ENCODE measurements at places on chromosomes 11 and 22. TPM values are rescaled to one million over a fixed set of nuclear protein-coding genes. Genes with fewer than 3 reads are reported as not detected.

Gene MRGPRE
- not detected for total RNA-seq

Gene KRTAP5-3
- total RNA-seq, result not detected

Gene HBB
- not detected for total RNA-seq

Gene CNIH2
- total RNA-seq, result 1.0 TPM

Gene KDELR3
- 1.3 TPM for total RNA-seq

Gene FRMD8
- total RNA-seq, result 46.7 TPM

GRCh38 chr11:113436672-113437252, 38.4 kb downstream of the DRD2 start:
- no peak overlapping the region for H3K27ac ChIP-seq
- H3K27me3 ChIP-seq, result peaks cover 2% of the 10 kb centered on the region
- no peak for DNase-seq
- no peak overlapping the region for H3K4me3 ChIP-seq
- H3K4me1 ChIP-seq, result no peaks in the 10 kb centered on the region
- H3K36me3 ChIP-seq, result no peaks in the 10 kb centered on the region

DNA sequence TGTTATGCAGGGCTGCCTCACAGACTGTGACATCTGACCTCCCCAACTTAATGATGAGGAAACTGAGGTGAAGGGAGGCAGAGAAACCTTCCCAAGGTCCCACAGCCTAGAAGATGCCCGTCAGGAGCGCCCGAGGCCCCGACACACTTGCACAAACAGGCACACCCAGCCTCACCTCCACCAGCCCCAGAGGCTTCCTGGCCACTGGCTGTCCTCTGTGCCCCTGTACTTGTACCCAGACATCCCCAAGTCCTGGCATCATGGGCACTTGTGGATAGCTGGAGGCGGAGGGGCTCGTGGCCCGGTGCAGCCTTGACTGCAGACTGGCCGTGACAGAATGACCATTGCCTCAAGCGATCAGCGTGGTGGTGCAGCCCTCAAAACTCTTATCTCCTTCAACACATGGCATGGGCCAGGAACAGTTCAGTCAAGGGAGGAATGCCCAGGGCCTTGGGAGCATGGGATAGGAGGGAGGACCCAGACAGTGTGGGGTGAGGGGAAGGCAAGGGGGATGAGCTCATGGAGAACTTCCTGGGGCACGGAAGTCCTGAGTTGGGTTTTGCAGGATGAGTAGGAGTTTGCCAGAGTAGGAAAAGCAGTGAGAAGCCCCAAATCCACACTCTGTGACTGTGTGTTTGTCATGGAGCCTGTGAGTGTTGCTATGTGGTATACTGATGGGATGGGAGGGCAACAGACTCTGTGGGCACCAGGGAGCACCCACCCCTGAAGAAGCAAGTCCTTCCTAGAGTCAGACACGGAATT, 25.8 kb upstream of the PPARA start:
- no peak overlapping the region for H3K4me3 ChIP-seq
- H3K27me3 ChIP-seq, result no peaks in the 10 kb centered on the region
- no peak for DNase-seq
- H3K27ac ChIP-seq, result no peak overlapping the region

DNA sequence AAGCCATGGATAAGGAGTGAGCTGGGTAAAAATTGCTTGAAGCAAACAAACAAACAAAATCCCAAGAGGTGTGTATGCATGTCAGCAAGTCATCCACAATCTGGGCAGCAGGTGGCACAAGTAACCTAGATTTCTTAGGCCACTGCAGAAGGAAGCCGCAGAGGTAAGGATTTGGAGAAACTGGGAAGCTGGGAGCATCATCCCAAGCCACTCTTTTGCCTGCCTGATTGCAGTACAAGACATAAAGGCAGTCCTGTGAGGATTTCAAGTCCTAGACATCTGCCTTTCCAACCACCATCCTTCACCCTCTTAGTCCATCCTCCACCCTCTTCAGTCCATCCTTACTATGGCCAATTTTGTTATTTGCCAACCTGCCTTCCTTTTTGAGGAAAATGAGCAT, 67.2 kb upstream of the BMAL1 start:
- H3K4me1 ChIP-seq, result peaks cover 32% of the 10 kb centered on the region
- no peaks in the 10 kb centered on the region for H3K36me3 ChIP-seq
- no peak overlapping the region for H3K27ac ChIP-seq
- no peak overlapping the region for H3K4me3 ChIP-seq
- peaks cover 6% of the 10 kb centered on the region for H3K27me3 ChIP-seq

DNA sequence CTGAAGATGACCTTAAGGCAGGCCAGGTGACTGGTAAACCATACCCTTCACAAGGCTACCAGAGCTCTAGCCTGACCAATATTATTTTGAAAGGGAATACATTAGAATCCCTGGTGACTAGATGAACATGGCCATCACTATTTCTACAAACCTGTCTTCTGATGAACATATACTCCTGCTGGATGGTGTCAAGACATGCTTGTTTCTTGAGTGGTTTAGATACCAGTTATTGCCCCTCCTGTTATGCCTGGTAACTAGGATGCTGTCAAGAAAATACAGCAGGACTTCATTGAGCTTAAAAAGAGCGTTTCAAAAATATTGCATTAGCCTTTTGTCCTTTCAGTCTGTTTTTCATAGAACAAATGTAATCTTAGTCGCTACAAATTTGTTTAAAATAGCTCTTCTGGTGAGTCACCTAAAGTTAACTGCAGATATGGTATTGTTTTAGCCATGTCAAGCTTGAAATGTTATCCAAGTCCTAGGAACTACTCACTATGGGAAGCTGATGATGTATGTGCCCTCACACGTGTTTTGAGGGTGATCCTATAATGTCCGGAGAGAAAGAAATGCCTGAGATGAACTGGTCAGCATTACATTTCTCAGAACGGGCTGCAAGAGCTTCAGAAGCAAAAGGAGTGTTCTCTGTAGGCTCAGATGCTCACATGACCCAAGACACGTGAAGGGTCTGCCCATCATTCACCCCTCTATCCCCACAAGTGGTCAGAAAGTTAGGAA, 20.6 kb downstream of the ADM start:
- H3K4me3 ChIP-seq, result no peak overlapping the region
- no peak overlapping the region for H3K27ac ChIP-seq
- no peaks in the 10 kb centered on the region for H3K36me3 ChIP-seq
- peaks cover 15% of the 10 kb centered on the region for H3K4me1 ChIP-seq
- peaks cover 18% of the 10 kb centered on the region for H3K27me3 ChIP-seq

DNA sequence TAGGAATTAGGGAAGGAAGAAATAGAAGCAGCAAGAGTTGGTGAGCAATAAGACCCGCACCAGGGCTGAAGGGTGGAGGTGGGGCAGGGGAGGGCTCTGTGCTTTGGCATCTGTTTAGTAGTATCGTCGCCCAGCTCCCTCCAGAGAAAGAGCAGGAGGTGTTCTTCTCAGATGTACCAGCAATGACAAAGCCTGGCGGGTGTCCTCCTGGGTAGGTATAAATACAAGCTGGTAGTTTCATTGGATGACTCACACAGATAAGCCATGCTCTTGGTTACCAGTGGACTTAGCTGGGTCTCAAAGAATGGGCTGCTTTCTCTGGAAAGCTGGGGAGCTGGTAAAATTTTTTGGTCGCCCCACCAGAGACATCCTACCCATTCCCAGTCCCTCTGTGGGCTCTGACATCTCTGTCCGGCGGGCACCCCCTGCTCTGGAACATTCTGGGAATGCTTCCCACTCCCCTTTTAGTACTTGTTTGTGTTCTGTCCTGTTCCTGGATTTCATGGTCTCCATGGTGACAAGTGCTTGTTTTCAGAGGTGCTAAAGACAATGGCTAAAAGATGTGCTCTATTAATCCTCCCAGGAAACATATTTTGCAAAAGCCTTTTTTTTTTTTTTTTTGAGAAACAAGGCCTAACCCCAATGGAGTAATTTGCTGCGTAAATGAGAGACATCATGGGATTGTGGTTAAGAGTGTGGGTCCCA, 15.4 kb upstream of the TUBA8 start:
- no peak overlapping the region for H3K4me3 ChIP-seq
- peaks cover 19% of the 10 kb centered on the region for H3K4me1 ChIP-seq
- H3K27ac ChIP-seq, result no peak overlapping the region
- no peaks in the 10 kb centered on the region for H3K27me3 ChIP-seq
- H3K36me3 ChIP-seq, result peaks cover 43% of the 10 kb centered on the region
